Caki2 (cell line): ENCODE measurements at places on chromosomes 16 and 17.
A peak's percentile ranks its signal among the peaks of the same experiment; 100 is the strongest.

- peak; percentile 71 for DNase-seq
Observed at GRCh38 chr17:4945176-4945943, 3.0 kb downstream of the PFN1 start.

DNA sequence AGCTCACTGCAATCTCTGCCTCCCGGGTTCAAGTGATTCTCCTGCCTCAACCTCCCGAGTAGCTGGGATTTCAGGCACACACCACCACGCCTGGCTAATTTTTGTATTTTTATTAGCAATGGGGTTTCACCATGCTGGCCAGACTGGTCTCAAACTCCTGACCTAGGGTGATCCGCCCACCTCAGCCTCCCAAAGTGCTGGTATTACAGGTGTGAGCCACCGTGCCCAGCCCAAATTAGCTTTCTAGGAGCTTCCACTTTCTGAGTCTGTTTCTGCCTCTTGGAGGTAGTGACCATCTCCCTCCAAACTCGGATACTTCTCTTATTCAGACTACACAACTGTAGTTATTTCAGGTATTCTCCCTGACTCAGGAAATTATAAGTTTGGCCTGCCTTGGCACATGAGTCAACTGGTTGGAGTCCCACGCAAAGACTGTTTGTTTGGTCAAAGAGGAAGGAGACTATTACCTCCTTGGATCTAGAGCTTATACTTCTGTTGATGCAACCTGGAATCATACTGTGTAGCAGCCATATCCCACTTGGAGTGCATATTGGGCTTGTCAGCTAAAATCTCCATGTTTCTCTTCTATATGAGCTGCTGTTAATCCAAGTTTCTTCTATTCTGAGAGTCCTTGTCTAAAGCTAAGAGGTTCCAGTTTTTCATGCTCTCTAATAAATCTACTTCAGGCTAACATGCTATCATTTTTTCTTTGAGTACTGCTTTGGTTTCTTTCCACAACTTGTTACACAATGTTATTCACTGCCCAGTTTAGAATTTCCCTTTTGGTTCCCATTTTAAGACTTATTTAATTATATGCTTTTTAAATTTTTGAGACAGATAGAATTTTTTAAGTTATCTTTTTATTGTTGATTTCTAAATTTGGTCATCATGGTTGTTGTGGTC is 7.5 kb downstream of the IL4R start:
- DNase-seq, result no peak

DNA sequence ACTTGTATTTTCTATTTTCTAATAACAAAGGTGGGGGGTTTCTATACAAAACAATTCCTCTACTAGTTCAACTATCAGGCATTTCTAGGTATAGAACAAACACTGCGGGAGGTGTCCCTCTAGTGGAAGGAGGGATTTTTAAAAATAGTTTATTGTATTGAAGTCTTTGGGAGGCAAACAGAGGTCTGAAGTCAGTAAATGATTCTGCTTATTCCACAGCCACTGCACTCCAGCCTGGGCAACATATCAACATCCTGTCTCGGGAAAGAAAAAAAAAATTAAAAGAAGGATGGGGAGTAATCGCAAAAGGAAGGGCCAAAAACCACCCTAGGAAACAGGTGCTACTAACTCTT is 648 bp upstream of the ERCC4 start:
- no peak for DNase-seq

DNA sequence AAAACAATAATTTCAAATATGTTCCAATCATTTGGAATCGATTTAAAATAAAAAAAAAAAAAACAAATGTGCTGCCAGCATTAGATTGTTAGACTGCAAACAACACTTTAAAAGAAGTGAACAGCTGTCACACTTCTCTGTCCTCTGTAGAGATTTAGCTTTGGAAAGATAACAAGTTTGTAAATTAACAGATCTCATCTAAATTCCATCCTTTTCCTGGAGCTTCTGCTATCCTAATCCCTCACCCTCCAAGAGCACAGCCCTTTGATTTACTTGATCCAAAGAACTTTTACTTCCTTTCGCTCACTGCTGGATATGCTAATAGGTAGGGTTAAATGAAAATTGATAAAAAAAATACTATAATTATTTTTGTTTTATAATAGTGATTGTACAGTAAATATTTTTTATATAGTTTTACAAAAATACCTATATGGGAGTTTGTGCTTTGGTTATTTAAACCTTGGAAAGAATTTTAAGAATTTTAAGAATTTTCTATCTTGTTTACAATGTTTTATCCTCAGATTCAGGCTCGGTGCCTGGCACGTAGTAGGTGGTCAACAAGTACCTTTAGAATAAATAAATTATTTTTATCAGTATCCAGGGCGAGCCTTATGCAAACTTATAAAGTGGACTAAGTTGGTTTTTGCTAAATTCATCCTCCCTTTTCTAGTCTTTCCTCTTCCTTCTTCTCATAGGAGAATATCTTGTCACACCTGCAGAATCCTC is 21.6 kb downstream of the MAP2K6 start:
- DNase-seq, result no peak

DNA sequence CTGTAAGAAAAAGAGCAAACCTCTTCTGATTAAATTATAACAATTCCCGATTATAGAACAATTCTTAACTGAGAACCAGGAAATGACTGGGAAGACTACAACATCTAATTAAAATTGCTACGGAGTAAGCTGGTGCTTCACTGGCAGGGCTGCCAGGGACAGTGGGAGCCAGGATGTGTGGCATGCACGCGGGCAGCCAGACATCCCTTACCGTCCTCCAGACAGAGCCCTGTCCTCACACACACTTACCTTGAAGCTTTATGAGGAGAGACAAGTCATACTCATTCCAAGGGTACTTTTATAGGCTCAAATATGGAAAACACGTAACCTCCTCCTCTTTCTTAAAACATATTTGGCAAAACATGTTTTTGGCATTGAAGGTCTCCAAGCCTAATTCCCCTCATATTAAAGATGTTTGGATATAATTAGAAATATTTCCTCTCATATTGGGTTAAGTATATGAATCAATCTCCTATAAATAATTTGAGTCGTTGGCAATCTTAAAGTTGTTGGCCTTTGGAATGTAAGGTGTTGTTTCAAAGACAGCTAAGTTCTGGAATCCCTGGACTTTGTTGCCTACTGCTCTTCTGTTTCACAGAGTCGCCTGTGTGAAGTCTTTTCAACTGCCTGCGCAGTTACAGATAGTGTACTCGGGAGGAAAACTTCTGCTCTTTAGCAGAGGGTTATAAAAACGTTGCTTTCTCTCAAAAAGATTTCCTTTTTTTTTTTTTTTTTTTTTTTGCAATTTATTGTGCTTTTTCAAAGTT is at the start of gene MYH1:
MYH1 (minus strand) TSS at position 272 of the 767 bp plus-strand sequence. CDS start 1,900 bp downstream, outside the sequence.
- no peak for DNase-seq

GRCh38 chr17:12637015-12637414 is 28.7 kb upstream of the MYOCD start:
- peak; percentile 70 for DNase-seq

DNA sequence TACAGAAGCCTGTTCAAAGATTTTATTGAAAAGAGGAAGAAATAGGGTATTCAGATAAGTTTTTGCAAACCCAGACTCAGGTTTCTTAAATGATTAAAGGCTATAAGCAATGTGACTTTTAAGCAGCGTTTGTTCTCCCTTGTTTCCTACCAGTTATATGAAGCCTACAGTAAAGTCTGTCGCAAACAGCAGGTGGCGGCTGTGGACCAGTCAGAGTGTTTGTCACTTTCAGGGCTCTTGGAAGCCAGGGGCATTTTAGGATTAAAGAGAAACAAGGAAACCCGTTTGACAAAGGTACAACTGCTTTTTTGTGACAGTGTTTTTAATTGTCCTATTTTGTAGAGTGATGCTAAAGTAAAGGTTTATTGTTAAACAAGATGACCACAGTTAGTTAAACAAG is 7.7 kb upstream of the RARA start:
- DNase-seq, result no peak

GRCh38 chr16:12262454-12263180 is 286.1 kb downstream of the SNX29 start:
- peak; percentile 80 for DNase-seq

DNA sequence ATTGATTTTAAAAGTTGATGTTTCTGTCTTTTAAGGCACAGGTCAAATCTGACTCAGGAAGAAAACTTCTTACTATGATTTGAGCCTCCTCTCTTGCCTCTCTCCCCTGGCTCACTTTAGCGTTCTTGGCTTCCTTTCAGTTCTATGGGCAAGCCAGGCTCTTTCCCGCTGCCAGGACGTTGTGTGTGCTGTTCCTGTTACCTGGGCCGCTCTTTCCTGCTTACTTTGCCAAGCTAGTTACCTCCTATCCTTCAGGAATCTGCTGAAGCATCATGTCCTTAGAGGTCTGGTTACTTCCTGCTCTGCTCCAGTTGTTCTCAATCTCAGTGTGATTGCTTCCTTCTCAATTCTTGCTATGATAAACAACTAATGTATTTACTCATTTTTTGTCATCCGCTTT is 1108.5 kb upstream of the EEF2KMT start:
- no peak for DNase-seq

DNA sequence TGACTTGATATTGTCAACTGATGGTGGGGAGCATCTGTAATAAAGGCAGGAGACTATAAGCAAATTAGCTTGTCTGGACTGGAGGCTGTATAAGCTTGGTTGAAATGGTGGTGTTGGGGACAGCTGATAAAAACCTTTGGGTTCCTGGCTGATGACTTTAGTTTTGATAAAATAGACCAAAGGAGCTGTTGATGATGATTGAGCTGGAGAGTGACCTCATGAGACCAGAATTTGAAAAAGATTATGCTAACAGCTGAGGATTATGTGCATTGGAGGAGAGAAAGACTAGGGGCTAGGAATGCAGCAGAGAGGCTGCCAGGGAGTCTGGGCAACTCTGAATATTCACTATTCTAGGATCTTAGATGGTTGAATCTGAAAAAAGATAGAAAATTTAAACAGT is 8.7 kb upstream of the CDC27 start:
- no peak for DNase-seq

DNA sequence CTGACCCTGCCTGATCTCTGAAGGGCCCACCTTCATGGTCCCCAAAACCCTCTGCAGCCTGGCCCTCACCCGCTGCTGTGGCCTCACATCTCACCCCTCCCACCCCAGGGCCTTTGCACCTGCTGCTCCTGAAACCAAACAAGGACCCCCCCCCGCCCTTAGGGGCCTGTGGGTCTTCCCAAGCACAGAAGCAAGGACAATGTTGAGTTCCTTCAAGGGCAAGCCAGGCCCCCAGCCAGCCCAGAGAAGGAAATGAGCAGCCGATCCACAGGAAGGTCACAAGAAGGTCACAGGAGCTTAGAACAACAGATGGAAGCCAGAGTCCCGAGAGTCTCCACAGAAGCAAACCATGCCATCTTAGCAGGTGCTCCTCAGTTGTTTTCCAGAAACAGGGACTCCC is 493 bp upstream of the PDE6G start:
- no peak for DNase-seq

DNA sequence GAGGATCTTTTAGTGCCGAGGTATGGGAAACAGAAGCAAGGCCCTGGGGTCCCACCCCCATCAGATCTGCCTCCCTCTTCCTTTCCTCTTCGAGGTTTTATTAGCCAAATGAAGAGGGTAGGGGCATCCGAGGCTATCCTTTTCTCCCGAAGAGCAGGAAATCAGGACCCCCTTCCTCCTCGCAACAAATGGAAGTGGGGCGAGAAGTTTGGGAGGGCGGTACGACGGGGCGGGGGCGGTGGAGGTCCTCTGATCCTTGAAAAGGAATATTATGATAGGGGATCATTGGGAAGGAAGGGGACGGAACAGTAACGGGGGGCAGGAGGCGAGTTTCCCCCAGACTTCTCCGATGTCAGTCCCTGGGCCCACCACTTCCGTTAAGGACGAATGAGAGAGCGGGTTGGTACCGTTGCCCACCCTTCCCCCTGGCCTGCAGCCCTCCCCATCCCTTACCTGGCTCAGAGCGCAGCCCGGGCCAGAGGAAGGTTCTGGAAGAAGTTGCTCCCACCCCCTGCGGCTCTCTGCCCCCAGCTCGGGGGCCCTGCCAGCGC is 309 bp downstream of the FOXJ1 start:
- no peak for DNase-seq

DNA sequence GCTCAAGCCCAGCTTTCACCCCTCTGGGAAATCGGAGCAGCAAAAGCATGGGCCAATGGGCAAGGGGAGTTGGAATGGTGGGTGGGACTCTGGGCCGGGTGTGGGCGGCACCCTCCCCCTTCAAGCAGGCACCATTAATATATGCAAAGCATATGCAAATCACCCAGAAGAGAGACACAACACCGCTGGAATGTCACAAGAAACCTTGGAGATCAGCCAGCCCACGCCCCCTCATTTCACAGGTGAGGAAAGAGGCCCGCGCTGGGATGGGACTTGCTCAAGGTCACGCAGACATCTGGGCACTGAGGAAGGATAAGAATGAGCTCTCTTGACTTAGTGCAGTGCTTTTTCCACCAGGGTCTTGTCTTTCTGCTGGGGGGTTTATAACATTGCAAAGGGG is 4.8 kb downstream of the SRCIN1 start:
- DNase-seq, result no peak

GRCh38 chr16:83994087-83994486 is 26.0 kb downstream of the NECAB2 start:
- no peak for DNase-seq

DNA sequence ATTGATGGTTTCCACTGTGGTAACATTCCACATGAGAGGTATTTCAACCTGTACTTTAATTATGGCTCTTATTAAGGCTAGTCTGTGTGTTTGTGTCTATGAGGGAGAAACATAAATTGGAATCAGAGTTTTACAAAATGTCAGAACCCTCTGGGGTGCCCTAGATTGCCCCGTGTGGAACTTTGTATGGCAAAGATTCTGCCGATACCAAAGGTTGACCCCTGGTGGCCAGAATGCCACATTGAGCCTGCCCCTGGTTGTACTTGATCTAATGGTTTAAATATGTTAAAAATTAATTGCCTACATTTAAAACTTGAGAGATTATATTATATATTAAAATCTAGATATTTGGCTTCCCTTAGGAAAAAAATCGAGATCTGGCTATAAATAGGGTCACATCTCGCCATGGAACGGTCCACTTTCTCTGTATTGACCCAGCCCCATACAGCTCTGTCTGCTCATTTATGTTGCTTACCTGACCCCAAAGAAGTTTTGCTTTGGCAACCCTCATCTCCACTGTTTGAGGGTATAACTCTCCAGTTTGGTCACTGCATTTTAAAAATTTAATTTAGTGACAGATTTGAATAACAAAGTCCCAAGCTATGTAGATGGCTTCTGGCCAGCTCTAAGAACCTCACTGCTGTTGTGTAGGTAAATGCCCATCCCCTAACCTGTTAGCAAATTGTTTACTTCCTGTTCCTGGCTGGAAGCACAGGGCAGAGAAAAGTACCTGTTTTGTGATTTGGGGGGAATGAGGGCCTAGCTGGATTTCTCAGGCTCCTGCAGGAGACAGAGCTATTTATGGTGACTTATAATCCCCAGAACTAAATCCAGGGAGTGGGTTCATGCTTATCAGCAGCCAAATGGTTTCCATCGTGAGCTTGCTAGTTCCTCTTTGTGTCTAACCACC is 95.0 kb downstream of the PLCG2 start:
- no peak for DNase-seq

GRCh38 chr16:23611936-23612335 is 15.8 kb upstream of the NDUFAB1 start:
- peak; percentile 64 for DNase-seq
